ENCODE measurements at places on chromosomes 13 and 19.

DNA sequence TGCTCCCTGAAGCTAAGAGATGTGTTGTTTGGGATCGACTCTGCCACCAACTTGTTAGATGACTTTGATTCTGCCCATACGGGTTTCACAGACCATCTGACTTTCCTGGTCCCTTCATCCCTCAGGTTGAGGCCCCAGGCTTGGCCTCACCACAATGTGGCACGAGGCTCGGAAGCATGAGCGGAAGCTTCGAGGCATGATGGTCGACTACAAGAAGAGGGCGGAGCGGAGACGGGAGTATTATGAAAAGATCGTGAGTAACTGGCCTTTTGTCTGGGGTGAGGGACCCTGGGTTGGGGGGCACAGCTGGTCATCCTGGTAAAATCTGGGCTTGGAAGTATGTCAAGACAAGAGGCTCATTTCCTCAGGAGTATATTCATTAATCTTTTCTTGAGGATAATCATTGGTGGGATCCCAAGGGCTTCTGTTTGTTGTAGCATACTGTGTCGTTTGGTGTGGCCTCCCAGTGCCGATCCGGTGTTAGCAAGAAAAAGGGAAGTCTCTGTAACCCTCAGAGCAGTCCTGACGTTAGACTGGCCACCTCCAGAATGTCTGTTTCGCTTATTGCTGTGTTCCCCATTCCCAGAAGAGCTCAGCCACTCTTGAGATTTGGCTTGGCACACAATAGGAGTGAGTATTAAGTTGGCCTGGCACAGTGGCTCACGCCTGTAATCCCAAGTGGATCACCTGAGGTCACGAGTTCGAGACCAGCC lies 1.4 kb downstream of the CLASRP start:
- DNase-seq: no peak

DNA sequence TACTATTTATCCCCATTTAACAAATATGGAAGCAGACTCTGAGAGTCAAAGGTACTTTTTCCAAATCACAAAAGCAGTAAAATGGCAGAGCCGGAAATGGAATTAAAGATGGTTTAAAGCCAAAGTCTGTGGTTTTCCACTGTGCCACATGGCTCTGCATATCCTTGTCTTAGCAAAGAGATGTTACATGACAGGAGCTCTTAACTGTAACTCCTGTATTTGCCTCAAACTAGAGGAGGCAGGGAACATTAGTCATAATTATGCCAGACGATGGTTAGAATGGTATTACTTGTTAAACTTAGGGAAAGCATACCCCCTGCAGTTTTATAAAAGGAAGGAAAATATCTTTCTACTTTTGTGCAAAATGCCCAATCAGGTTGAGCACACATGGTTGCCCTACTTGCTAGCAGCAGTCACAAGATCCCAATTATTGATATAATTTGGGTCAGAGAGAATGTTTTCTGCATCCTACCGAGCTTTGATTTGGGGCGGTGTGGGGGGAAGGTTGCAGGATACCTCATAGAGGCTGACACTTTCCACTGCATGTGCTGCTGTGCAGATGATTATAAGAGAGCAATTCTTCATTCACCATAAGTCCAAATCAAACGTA lies 42.0 kb upstream of the MAB21L1 start:
- DNase-seq: no peak

GRCh38 chr13:98910501-98910951 lies 67.3 kb downstream of the DOCK9 start:
- peak; percentile 25 for DNase-seq

- DNase-seq: no peak
Observed at GRCh38 chr13:66723576-66723975, 506.6 kb downstream of the PCDH9 start.

- no peak for DNase-seq
Observed at GRCh38 chr19:51192689-51193088, 32.2 kb upstream of the CD33 start.

DNA sequence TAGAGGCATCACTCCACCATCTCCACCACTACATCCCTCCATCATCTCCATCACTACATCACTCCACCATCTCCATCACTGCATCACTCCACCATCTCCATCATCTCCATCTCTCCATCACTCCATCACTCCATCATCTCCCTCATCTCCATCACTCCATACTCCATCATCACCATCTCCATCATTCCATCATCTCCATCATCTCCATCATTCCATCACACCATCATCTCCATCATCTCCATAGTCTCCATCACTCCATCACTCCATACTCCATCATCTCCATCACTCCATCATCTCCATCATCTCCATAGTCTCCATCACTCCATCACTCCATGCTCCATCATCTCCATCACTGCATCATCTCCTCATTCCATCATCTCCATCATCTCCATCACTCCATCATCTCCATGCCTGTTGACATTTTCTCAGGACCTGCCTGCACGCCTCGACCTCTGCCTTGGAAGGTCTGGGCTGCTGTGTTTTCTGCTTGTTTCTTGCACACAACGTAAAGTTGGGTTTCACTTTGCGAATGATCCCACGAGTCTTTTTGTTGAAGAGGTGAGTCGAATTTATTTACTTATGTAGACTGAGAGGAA lies 21.2 kb upstream of the RASA3 start:
- DNase-seq: no peak

GRCh38 chr13:21709697-21710096 lies 38.8 kb downstream of the FGF9 start:
- no peak for DNase-seq

- no peak for DNase-seq
Observed at GRCh38 chr13:112762690-112763080, 72.8 kb downstream of the ATP11A start.

DNA sequence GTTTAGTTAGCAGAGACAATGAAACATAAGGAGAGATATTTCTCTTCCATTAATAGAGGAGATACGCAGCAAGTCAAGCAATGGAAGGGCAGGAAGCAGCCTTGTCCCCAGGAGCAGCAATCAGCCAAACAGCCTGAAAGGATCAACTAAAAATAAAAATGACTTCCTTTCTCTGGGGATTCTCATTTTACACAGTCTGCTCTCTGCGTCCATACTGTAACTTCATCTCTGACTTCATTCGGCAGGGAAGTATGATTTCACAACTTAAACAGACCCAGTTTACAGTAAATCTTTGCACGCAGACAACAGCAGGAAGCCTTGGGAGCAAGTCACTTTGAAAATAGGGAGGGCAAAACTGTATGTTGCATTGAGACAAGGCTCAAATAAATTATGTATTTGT lies 826.7 kb downstream of the DIAPH3 start:
- no peak for DNase-seq

GRCh38 chr19:6402837-6403608 lies 10.1 kb upstream of the GTF2F1 start:
- DNase-seq: no peak

DNA sequence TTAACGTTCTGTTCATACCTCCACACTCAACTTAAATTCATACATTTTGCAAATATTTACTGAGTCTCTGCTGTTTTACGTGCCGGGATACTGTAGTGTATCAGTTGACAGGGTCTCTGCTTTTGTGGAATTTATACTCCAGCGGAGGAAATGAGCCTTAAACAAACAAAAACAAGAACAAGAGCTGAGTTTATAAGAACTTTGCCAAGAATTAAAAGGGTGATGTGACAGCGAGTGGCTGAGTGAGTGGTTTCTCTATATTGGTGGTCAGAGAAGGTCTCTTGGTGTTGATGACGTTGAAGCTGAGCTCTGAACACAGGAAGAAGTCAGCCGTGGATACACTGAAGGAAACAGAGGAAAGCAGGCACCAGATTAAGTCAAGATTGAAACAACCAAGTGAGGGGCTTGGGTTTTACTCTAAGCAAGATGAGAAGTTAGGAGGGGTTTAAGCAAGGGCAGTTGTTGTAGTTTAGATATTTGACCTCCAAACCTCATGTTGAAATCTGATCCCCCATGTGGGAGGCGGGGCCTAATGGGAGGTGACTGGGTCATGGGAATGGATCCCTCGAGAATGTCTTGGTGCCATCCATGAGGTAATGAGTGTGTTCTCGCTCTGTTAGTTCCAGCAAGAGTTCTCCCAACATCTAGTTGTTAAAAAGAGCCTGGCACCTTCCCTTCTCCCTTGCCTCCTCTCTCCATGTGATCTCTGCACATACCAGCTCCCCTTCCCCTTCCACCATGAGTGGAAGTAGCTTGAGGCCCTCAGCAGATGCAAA lies 248.3 kb downstream of the DCLK1 start:
- DNase-seq: no peak

DNA sequence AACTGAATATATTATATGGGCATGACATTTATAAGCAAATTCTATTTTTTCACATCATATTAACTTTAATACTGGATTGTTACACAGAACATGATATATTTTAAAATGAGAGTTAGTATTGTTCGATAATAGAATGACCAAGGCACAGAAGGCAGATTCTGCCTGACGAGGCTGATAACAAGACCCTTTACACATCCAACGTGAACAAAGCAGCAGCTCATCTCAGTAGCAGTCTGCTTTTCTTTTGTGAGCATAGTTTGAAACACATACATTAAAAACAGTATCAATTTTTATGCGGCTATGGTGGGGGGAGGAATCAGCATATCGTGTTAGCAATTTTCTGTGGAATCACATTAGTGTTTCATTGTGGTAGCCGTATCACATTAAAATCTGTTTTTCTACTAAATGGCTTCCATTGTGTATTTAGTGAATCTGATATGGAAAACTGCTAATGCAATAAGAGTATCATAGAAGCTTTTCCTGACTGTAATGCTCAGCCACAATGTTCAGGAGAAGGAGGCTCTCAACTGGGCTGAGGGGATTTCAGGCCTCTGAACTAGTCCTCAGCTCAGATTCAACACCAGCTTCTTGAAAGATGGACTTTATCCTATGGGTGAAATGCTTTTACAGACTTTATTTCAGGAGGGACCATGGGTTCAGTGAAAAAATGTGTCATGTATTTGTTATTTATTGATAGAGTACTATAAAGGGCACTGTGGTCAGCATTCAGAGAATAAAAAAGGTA lies 4.0 kb downstream of the SMAD9 start:
- DNase-seq: no peak

DNA sequence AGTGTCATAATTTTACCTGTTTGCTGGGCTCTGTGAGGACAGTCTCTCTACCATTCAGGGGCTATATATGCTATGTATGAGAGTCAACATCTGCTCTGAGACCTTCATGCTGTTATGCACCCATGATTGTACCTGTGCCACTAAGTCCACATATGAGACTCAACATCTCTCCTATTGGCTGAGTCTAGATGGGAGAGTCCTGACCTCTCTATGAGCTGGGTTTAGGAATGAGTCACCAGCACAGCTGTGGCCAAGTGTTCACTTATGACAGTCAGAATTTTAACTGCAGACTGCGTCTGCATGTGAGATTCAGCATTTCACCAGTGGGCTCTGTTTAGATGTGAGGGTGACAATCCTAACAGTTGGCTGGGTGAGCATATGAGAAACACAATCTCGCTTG lies 49.5 kb downstream of the ZNF729 start:
- DNase-seq: no peak

DNA sequence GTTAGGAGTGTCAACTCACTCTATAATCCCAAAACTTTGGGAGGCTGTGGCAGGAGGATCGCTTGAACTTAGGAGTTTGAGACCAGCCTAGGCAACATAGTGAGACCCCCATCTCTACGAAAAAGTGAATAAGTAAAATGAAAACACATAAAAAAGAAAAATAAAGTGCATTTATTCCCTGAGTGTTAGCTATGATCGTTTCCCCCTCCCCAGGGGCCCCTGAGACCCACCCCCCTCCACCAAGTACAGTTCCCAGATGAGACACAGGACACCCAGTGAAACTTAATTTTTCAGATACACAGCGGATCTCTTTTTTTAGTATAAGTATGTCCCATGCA lies 28.6 kb upstream of the NANOS3 start:
- DNase-seq: no peak

GRCh38 chr13:52348983-52349780 lies 56.8 kb downstream of the THSD1 start:
- DNase-seq: no peak

GRCh38 chr19:56765137-56765536 lies 75.4 kb downstream of the PEG3 start:
- DNase-seq: peak; percentile 10

DNA sequence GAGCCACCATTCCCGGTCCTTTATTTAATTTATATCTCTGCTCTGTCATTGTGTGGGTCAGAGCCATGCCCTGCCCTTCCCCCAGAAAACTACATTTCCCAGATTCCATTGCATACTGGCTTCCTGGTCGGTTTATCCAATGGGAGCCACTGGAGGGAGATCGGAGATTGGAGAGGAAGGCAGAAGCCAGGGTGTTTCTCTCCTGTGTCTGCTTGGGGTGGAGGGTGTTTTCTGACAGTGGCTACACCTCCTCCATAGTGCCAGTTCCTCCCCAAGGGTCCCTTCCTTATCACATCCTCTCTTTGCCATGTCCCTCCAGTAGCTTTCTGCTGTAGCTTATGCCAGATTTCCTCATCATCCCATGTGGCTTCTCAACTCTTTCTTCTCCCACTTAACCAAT lies 19.0 kb downstream of the OLFM2 start:
- DNase-seq: no peak

DNA sequence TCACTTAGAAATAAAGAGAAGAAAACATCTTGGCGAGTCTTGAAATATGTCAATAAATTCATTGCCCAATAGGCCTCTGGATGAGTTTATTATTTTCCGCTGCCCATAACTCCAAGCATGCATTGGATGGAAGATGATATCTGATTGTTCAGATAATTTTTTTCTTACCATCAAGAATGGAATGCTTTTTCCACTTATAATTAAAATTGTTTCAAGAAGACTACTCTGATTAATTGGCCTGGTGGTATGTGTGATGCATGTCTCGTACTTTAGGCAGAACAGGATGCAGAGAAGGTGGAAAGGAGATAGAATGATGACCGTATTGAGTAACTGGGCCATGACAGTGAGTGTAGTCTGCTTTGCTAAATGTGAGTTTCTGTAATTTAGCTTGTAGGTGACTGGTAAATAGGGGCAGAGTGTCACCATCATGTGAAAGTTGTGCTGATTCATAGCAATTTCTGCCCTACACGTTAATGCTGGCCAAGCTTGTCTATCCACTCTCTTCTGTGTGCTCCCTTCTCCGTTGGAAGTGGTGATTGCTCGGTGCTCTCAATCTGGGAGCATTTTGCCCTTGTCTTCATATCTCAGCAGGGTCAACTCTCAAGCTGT lies 13.5 kb upstream of the SPATA13 start:
- no peak for DNase-seq

GRCh38 chr13:39597838-39598237 lies 5.2 kb downstream of the LHFPL6 start:
- no peak for DNase-seq

DNA sequence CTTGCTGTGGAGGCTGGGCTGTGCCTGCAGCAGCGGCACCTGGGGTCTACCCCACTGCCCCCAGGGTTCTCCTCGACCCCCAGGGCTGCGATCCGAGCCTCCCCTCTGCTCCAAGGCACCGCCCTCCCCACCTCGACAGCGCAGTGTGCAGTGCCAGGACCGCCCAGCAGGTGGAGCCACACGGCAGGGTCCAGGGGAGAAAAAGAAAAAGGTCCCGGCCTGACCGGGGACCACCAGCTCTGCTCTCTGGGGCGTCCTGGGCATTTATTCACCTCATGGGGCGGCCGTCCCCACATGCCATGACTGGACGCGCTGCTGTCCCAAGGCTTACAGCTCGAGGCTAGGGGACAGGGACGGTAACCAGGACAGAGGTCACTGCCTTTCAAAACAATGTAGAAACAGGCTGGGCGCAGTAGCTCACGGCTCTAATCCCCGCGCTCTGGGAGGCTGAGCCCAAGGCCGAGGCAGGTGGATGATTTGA lies 10.6 kb downstream of the REXO1 start:
- DNase-seq: peak; percentile 62

- no peak for DNase-seq
Observed at GRCh38 chr19:48696353-48697010, 711 bp downstream of the FUT2 start.

- DNase-seq: no peak
Observed at GRCh38 chr13:66703597-66703996, 526.5 kb downstream of the PCDH9 start.
